Activated T-cell treated with anti-CD3 and anti-CD28 coated beads, Interleukin-2, amount 50 U/mL, for 72 hours (primary cell): ENCODE measurements at places on chromosomes 3 and 15.
A peak's percentile ranks its signal among the peaks of the same experiment; 100 is the strongest.

GRCh38 chr3:116423945-116424344 lies 21.3 kb downstream of the LSAMP start:
- no peak for DNase-seq

GRCh38 chr15:77819048-77819850 lies 186.5 kb upstream of the LINGO1 start:
- DNase-seq: no peak

DNA sequence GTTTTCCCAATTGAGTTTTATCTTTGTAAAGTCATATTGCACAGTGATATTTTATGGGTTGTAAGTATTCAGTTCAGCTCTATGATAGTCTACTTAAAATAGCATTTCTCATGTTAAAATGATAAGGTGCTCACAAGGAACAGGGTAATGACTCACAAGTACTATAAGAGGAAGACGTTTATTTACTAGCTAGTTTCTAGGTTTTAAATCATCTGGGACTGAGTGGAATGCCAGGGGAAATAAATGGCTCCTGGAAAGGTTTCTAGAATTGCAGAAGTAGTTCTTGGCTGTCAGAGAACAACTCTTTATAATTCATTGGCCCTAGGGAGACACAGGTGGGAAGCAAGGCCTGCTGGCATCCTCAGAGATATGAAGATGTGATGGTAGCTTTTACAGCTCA lies 112.8 kb downstream of the CHDH start:
- DNase-seq: no peak

DNA sequence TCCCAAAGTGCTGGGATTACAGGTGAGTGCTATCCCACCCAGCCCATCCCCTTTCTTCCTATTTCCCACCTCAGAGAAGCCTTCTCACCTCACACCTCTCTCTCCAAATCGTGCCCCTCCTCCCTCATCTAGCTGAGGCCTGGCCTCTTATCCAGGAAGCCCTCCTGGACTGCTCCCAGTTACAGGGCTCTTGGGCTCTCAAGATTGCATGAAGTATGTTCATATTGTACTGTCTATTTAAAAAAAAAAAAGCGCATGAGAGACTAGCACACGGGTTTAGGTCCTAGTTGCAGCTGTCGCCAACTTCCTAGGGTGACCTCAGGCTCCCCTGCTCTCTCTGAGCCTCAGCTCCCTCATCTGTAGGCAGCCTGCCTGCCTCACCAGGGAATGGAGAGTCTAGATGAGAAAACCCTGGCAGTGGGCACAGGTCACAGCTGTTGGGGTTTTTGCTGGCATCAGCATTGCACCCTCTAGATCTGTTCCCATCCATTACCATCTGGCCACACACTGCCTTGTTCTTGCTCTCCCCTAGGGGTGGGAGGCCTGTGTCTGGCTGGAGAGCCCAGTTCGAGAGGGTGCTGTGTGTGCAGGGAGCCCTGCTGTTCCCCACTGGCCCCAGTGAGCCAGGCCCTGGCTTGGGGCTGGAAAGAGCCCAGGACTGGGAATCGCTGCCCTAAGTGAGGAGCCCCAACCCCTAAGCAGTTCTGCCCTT lies 24.2 kb upstream of the C15orf39 start:
- DNase-seq: no peak

GRCh38 chr3:59540241-59540640 lies 490.4 kb upstream of the CFAP20DC start:
- no peak for DNase-seq

DNA sequence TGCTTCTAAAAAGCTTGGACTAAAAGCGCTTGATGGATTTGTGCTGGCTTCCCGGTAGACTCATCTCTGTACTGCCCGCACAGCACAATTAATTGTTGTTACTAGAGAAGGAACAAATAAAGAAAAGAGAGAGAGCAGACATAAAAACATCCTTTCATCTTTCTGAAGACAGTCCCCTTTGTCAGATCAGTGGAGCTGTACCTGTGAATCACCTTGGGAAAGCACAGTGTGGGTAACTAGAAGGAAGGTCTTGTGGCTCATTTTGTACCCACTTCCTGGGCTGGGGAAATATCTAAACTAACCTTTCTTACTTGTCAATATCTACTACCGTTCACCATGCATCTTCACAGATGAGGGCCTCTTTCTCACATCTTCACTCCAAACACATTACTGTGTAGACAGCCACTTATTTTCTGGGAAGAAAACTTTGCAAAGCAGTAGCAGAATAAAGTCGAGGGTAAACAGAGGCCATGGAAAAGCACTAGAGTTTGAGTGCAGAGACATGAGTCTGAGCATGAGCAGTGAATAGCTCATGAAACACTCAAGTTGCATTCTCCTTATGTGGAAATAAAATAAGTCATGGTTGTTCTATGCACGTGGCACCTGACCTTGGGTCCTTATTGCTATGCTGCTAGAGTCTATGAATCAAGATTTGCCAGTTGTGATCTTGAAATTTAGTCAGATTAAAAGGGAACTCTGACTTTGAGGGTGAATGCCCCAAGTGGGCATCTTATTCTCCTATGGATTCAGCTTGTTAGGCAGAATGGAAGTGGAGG lies 169.3 kb downstream of the LPP start:
- DNase-seq: peak; percentile 68

DNA sequence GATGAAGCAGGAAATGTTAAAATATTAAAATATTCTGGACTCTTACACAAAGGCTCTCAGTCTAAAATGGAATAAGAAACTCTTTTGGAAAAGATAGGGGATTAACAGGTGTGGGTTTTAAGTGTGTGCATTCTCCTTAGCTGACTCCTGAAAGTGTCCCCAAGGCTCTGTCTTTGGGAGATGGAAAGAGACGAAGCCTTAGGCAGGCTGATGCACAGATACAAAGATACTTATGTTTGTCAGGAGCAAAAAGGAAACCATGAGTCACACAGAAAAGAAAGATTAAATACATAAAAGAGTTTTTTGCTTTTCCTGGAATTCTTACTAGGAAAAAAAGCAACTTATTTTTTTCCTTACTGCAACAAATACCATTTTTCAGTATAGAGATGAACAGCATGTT lies 23.8 kb upstream of the ABI3BP start:
- no peak for DNase-seq

DNA sequence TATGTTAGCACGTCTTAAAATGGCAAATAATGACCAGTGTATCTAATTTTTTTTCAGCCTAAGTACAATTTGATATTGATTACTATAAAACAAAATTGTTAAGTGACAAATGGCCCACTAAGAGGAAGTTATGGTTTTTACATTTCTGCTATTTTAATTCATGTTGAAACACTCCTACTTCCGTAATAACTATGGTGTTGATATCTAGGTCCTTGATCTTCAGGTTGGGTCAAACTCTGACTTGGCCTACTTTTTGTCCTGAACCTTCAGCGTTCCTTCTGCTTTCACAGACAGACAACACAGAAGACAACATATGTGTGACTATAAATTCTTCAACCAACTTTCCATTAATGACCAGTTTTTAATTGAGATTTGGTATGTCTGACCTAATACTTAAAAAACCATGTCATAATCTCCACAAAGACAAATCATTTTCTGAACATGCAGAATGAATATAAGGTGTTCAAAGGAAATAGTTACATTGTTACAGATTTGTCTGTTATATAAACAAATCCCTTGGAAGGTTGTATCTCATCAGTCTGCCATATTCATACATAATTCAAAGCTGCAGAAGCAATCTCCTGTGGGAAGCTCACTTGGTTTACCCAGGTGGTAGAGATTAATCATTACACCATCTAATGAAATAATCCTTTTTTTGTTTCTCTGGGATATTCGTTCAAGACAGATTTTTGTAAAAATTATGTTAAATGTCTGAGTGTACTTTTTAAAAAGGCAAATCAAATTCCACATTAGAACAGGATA lies 92.1 kb upstream of the TSPAN3 start:
- DNase-seq: no peak
